ENCODE measurements at places on chromosomes 4 and X.

- no peak for DNase-seq
Measured at GRCh38 chr4:8854931-8855330, 16.7 kb downstream of the HMX1 start.

GRCh38 chr4:145333786-145334185 is 147.9 kb upstream of the SMAD1 start:
- DNase-seq = no peak

GRCh38 chr4:85510632-85510984 is 35.7 kb downstream of the ARHGAP24 start:
- DNase-seq = no peak

- no peak for DNase-seq
Measured at GRCh38 chrX:33416273-33416805, 205.0 kb upstream of the DMD start.

DNA sequence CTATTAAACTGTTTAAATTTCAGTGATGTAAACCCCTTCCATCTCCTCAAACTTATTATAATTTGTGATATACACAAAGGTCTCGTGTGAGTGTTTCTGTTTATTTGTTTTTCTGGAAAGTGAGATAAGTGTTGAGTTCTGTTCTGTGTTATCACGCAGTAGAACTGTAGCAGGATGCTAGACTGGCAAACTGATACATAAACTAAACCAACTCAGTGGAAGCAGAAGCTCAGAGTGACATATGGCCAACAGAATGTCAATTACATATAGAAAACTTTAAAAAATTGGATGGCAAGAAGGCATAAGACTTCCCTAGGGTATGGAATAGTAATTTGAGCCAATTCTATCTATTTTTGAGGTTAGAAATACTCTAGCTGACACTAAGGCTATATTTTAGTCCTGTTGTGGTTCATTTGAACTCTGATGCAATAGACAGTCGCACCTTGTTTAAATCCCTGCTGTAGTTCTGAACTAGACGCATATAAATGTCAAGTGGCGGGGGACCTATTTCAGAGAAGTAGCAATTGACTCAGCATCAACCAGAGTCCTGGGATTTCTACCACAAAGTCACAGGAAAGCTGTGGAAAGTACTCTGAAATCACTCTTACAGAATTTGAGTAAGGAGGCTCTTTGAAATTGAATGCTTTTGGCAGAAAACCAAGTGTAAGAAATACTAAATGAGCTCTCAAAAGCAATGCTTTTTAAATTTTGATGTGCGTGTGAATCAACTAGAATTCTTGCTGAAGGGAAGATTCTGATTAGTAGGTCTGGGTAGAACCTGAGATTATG is 294.4 kb downstream of the INPP4B start:
- no peak for DNase-seq

GRCh38 chr4:38320343-38320695 is 343.7 kb upstream of the KLF3 start:
- DNase-seq = no peak

DNA sequence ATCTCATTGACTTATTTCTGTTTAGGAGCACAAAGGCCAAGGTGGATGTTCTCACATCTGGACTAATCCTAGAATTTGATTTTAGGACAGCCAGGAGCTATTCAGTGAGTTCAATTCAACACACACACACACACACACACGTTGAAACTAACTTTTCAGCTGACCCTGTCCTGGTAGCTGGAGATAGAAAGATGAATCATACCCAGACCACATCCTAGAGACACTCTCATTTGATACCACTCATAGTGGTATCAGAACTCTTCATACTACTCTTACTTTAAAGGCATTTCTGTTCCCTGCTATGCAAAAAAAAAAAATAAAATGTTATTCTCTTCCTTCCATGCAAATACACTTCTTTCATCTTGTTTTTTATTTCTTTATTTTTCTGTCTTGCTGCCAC is 36.7 kb downstream of the KLF8 start:
- no peak for DNase-seq

DNA sequence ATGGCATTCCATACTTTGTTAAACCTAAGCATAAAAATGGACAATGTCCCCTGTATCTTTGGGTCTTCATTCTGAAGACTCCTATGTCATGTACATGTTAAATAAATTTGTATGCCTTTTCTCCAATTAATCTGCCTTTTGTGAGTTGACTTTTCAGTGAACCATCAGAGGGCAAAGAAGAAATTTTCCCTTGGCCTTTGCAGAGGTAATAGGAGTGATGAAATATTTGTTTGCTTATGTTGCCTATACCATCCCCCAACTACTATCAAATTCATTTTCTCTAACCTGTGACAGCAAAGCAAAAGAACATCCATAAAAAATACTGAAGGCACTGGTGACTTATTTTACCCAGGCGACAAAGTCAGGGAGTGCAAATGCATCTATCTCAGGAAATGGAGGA is 18.2 kb downstream of the NAAA start:
- no peak for DNase-seq

- no peak for DNase-seq
Measured at GRCh38 chrX:29065477-29065876, 478.2 kb downstream of the IL1RAPL1 start.

DNA sequence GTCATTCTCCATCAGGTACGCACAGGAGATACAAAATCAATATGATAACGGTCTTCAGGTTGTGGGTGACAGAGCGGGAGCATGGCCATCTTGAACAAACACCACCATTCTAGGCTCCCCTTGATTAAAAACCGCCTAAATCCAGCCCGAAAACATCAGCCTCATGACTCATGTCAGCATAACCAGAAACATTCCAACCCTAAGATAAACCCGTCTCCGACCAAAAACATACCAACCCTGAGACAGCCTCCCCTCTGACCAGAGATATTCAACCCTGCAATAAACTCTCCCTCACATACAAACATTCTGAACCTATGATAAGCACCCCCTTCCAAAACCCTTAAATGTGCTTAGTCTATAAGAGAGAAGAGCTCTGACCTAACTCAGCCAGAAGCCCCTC is 157.9 kb downstream of the DHRSX start:
- DNase-seq = no peak

DNA sequence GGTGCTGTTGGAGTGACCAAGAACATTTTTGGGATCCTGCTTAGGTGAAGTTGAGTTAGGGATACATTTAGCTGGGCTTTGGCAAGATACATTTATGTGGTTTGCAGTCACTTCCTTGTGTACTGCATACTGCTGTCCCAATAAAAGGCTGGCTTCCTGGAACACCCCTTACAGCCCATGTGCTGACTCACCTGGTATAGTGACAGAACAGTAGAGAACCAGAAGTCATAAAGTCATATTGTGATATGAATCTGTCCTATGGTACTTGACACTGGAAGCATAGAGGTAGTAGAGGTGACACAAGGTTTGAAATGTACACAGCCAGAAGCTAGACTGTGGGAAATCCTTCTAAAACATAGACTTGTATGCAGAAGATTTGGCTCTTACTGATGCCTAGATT is 55.3 kb upstream of the SLC25A43 start:
- DNase-seq = no peak

- no peak for DNase-seq
Measured at GRCh38 chr4:77800483-77801259, 18.5 kb downstream of the CNOT6L start.

- DNase-seq = no peak
Measured at GRCh38 chrX:109920868-109921267, 82.0 kb upstream of the TMEM164 start.

DNA sequence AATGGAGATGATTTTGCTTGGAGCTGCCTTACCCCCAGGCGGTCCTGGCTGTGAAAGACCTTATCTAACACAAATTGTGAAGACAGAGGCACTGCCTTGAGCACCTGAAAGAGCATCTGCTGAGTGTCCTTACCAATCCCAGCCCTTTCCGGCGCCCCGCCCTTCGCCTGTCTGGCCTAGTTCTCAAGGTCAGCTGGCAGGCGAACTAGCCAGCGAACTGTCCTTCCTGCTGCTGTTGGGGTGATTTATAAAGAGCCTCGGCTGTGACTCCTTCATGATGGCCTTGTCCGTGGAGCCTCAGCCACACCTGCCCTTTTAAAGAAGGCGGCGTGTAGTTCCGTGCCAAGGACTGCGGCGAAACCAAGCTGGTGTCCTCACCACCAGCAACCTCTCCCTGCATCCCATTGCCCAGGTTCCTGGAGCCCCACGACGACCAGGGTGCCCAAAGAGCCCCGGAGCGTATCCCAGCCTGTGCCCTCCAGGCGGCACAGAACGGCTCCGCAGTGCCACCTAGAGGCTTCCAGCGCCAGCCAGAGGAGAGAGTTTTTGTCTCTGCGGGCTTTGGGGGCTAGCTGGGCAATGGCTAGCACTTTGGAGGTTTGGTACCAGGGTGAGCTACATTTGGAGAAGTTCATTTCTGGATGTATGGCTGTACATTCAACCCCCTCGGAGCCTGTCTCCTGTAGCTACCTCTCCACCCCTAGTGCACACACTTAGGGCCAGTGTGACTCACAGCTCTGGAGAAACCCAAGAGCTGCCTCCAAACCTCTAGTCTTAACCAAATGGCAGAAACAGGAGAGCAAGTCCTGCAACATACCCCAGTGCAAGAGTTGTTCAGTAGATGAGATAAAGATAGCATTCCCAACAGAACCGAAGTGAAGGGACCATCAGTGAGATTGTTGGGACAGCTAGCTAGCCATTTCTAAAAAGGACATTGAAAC is 36.8 kb upstream of the VMA21 start:
- peak; percentile 27 for DNase-seq

- DNase-seq = no peak
Measured at GRCh38 chrX:24202465-24203031, 53.0 kb downstream of the ZFX start.

DNA sequence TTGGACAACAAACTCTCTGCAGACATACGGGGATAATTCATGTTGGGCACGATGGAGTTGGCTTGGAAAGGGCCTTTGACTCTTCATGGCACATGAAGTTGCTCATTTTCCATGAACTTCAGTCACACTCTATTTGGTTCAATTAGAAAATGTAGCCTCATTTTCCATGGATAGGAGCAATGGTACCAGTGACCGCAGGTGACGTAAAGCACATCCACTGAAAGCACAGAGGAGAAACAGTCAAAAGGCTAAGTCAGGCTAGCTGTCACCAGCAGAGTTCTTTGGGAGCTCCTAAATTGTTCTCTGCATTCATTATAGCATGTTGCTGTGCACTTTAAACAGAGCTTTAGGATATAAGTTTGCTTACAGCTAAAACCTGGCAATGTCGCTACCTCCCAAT is 39.9 kb upstream of the MAP3K15 start:
- no peak for DNase-seq

DNA sequence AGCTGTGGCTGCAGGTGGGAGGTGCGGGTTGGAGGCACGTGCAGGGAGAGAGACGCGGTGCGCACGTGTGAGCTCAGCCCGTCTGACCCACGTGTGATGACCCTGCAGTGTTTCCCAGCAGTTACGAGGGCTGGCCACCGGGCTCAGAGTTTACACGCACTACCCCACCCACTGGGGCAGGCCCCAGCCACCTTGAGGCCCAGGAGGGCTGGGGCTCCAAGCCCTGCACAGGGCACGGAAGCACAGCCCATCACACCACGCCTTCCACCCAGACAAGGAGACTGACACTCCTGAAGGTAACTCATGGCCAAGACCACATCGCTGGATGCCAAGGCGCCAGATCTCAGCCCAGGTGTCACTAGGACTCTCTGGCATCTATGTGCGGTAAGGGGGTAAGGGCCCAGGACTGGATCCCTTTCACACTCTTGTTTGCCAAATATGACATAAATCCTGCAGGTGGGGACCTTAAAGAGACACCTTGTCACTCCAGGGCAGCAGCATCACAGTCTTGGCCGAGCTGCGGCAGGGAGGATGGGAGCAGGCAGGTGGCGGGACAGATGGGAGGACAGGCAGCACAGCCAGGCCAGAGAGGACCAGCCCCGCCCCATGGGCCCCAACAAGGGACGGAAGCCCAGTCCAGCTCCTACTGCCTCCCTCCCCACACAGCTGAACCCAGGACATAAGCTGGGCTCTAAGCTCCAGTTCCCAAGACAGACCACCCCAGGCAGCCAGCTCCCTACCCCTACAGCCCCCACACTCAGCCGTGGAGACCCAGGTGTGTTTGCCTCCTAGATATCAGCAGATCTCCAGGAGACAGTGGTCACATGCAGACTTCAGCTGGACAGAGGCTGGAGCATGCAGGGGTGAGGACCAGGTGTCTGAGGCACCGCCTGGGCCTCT is 56.8 kb downstream of the ZFYVE28 start:
- no peak for DNase-seq

- no peak for DNase-seq
Measured at GRCh38 chrX:68874076-68874475, 45.3 kb downstream of the EFNB1 start.

DNA sequence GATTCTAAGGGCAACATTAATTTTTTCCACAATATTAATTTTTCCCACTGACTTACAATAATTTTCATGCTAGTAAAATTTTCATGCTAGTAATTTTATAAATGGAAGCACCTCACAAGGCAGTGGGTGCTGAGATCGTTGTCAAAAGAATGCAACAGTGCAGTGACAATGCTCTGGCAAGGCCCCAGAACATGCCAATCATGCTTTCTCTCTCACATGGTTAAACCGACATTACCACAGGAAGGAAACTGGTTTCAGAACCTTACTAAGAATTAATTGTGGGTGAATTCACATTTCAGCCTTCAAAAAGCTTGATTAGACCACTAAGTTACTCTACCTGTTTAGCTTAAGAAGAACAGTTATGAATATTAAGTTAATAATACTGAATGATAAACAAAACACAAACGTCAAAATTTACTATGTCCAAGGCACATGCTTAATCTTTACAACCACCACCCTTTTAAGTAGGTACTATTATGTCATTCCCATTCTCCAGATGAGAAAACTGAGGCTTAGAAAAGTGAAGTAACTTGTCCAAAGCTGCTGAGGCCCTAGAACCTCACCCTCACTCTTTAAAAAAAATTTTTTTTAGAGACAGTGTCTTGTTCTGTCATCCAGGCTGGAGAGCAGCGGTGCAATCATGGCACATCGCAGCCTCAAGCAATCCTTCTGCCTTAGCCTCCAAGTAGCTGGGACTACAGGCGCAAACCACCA is 10.0 kb upstream of the OPHN1 start:
- no peak for DNase-seq

DNA sequence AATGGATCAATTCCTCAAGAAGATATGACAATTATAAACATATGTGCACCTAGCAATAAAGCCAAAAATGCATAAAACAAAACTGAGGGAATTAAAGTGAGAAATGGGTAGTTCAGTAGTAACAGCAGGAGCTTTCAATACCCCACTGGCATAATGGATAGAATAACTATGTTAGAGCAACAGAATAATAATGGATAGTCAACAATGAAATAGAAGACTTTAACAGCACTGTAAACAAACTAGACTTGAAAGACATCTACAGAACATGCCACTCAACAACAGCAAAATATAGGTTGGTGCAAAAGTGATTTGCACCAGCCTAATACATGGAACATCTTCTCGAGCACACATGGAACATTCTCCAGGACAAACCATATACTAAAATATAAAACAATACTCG is 20.0 kb upstream of the MBNL3 start:
- no peak for DNase-seq
